ENCODE measurements at places on chromosomes 16 and 17.

- DNase-seq = no peak
Measured at GRCh38 chr17:32453370-32453769, 9.1 kb downstream of the PSMD11 start.

GRCh38 chr17:41555105-41555887, 16.6 kb downstream of the KRT9 start:
- DNase-seq = no peak

DNA sequence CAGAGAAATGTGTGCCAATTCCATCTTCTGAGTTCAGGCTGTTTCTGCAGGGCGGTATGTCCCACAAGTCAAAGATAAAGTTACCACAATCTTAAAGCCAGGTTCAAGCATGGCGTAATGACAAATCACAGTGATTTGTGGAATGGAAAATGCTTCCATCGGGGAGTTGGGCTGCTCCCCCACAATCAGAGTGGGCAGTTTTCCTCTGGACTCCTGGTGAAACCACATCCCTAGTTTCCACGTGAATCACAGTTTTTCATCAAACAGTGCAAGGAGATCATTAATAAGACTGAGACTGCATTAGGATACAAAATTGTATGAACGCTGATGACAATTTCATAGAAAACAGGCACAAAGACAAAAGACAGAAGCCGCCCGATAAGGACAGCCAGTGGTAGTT, 3.6 kb downstream of the LITAF start:
- no peak for DNase-seq

- DNase-seq = no peak
Measured at GRCh38 chr16:28932339-28933141, 769 bp downstream of the CD19 start.

DNA sequence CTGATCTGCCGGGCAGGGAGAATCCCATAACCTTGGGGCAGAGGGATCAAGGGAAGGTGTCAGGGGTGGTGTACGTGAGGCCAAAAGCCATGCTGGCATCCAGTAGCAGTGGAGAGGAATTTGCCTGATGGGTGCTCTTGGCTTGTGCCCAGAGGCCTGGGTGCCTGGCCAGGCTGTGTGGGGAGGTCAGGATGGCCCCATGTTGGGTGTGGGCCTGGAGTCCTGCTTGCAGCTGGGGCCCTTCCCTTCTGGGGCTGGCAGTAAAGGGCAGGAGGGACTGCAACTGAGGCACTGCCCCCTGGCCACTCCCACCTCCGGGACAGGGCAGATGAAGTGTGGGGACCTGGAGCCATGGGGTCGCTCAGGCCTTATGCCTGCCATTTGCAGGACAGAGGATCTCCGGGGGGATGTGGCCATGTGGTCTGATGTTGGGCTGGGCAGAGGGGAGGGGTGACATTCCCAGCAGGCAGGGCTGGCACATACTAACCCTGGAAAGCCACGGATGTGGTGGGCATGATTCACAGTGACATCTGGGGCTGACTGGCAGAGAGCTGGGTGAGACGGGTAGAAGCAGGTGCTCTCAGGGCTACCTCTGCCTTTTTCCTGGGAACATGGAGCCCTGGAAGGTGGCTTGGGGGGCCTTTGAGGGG, 3.5 kb downstream of the FMNL1 start:
- DNase-seq = peak; percentile 32

- DNase-seq = no peak
Measured at GRCh38 chr17:31072186-31072585, 22.6 kb upstream of the NF1 start.

GRCh38 chr16:15466886-15467781, 32.7 kb downstream of the BMERB1 start:
- no peak for DNase-seq

Measured in stimulated activated CD4-positive, alpha-beta T cell treated with anti-CD3 and anti-CD28 coated beads, Interleukin-4, amount 100 ng/mL, for 48 hours (primary cell).